ENCODE measurements at places on chromosomes 5 and 9.

GRCh38 chr5:135446615-135447014 is 533 bp downstream of the DCANP1 start:
- no peak for DNase-seq

- no peak for DNase-seq
Measured at GRCh38 chr5:53884844-53885243, 324.4 kb downstream of the NDUFS4 start.

- no peak for DNase-seq
Measured at GRCh38 chr5:80239680-80240367, 16.0 kb downstream of the SERINC5 start.

DNA sequence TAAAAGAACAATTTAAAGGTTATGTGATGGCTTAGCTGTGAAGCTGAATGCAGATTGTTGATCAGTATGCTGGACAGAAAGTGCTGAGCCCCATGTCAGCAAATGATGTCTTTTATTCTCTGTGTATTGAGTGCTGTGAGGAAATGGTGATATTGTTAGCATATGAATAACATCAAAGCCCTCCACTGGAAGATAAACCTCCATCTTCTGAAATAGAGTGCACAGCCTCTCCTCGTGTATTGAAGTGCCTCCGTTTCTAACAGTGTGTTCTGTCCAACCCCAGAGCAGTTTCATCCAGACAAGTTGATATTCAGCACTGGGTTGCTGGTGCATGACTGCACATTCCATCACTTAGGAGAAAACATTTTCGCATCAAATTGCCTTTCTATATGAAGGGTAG is 242.9 kb downstream of the CSNK1G3 start:
- no peak for DNase-seq

DNA sequence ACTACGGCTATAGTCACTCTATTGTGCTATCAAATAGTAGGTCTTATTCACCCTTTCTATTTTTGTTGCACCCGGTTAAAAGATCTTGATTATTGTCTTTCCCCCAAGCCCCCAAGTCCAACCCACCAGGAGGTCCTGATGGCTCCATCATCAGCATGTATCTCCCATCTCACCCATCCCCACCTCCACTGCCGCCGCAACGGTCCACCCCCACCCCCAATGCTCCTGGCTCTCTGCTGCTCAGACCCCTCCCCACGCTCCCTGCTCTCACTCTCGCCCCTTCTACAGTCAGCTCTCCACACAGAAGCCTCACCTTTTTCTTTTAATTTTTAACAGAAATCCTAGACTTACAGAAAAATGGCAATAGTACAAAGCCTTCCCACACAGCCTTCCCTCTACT is 51.5 kb upstream of the SH3PXD2B start:
- DNase-seq = peak; percentile 0

GRCh38 chr5:1442222-1443145 is 2.8 kb downstream of the SLC6A3 start:
- no peak for DNase-seq

DNA sequence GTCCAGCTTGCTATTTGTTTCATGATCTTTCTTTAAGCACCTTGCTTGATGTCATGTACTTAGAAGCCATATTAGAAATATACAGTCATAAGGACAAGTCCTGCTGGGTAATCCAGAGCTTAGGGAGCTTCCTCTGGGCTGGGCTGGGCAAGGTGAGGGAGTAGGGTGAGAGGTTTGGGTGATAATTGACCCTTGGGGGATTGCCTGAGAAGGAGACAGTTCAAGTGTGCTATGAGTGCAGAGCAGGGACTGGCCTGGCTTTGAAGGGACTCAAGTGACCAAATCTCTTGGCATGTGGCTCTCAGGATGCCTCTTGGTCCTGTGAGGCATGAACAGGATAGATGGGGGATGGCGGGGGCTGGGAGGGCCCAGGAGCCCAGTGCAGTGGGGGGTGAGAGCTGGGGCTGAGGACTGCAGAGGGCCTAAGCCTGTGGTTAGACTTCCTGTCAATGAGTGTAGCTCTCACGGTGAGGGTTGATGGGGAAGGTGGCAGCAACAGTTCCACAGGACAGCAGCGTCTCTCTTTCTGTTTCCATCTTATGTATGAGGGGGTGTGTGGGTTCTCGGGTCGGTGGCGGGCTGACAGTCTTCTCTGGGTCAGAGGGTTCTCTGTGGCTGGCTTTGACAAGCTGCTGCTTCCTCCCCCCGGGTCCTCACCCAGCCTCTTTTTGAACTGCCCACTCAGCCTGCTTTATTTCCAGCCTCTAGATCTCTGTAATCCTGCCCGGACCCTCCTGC is 53.5 kb downstream of the RGS3 start:
- no peak for DNase-seq

All from ELF-1 (cell line).